Daoy (cell line): ENCODE measurements at places on chromosomes 6 and 20. TPM values are rescaled to one million over a fixed set of nuclear protein-coding genes. Genes with fewer than 3 reads are reported as not detected.

NR2E1 gene
- 1.6 and 2.1 TPM in 2 replicates for total RNA-seq

TRIM15 gene
- 0.86 TPM in 1 of 2 replicates, not detected in the other for total RNA-seq

SIRPB1 gene
- 0.06 and 0.11 TPM in 2 replicates for total RNA-seq

KHDC1L gene
- total RNA-seq: 0.83 TPM in 1 of 2 replicates, not detected in the other

ORC3 gene
- 39.1 and 44.2 TPM in 2 replicates for total RNA-seq

LY6G5C gene
- 1.8 TPM in 1 of 2 replicates, not detected in the other for total RNA-seq
